Kidney capillary endothelial cell (primary cell): ENCODE measurements at places on chromosomes 5 and 9.
A peak's percentile ranks its signal among the peaks of the same experiment; 100 is the strongest.

DNA sequence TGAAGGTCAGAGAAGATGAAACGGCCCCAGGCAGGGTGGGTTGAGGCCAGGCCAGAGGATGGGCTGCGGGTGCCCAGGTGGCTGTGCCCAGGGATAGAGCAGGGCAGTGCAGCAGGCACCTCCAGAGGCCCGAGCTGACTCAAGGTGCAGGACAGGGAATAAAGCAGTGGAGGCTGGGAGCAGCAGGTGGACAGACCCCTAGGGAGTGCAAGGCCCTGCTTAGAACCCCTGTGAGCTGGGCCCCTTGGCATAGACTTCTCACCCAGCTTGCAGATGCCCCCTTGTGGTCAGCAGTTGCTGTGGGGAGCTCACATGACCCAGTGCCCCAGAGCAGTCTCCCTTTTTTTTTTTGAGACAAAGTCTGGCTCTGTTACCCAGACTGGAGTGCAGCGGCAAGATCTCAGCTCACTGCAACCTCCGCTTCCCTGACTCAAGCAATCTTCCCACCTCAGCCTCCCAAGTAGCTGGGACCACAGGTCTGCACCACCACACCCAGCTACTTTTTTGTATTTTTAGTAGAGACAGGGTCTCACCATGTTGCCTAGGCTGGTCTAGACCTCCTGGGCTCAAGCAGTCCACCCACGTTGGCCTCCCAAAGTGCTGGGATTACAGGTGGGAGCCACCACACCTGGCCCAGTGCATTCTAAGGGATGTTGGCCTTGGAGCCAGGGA is 118.8 kb downstream of the WNK2 start:
- DNase-seq = peak; percentile 53

- no peak for DNase-seq
Observed at GRCh38 chr5:118593003-118593328, 395.4 kb downstream of the DTWD2 start.

- no peak for DNase-seq
Observed at GRCh38 chr9:88746743-88747398, 211.9 kb downstream of the NXNL2 start.

DNA sequence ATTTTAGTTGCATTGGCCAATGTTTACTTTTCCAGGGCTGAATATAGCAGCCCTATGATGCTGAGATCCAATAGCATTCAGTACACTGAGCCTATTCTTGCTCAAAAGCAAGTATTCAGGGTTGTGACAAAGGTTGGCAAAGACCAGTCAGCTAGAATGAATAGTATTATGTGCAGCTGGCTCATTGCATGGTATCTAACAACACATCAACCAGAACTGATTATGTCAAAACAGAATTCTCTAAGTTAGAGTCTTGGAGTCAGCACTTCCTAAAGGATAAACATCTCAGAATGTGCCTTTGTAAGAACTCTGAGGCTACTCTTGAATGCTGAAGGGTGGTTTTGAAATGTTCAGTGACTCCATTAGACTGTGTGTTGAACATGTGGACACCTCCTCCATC is 774.5 kb upstream of the RGMB start:
- no peak for DNase-seq

GRCh38 chr9:114914139-114914538 is 16.3 kb downstream of the TNFSF8 start:
- DNase-seq = no peak

GRCh38 chr5:128491291-128491690 is 46.8 kb downstream of the FBN2 start:
- DNase-seq = peak; percentile 6

- no peak for DNase-seq
Observed at GRCh38 chr9:137022662-137023008, 5.4 kb downstream of the ABCA2 start.

DNA sequence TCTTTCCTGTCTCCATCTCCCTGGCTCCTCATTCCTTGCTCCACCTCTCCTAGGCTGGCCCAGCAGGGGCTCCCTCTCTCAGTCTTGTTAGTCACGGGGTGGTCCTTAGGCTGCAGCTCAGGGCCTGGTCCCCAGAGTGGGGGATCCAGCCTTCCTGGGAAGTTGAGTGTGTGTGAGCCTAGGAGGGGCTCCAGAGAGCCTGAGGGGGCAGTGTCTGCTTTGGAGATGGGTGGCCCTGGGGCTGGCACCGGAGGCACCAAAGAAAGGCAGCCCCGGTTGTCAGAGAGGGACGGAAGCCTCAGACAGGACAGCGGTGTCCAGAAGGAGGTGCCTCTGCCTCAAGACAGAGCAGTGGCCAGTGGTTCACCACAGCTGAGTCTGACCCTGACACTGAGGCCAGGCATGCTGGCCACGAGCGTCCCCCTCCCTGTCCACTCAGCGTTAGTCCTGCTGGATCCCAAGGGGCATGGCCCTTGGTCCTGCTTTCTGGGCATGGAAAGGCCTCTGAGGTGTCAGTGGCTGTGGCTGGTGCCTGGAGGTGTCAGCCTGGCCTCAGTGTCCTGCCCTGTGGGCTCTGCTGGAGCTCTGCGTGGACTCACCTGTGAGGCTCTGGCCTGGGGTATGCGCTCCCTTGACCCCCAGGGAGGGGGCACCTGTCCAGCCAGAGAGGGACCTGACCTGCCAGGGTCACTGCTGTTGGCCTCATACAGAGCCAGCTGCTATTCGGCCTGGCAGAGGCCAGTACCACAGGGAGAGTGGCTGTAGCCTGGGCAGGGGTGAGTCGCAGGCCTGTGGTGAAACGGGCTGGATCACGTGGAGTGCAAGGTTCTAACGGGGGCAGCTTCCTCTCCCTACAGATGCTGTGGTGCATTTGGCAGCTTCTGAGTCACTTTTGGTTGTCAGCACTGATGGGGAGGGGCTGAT is 130.6 kb downstream of the CACNA1B start:
- no peak for DNase-seq

- DNase-seq = peak; percentile 81
Observed at GRCh38 chr5:127801751-127802476, 98.7 kb downstream of the CCDC192 start.

GRCh38 chr5:171395042-171395441 is 7.4 kb downstream of the NPM1 start:
- no peak for DNase-seq

DNA sequence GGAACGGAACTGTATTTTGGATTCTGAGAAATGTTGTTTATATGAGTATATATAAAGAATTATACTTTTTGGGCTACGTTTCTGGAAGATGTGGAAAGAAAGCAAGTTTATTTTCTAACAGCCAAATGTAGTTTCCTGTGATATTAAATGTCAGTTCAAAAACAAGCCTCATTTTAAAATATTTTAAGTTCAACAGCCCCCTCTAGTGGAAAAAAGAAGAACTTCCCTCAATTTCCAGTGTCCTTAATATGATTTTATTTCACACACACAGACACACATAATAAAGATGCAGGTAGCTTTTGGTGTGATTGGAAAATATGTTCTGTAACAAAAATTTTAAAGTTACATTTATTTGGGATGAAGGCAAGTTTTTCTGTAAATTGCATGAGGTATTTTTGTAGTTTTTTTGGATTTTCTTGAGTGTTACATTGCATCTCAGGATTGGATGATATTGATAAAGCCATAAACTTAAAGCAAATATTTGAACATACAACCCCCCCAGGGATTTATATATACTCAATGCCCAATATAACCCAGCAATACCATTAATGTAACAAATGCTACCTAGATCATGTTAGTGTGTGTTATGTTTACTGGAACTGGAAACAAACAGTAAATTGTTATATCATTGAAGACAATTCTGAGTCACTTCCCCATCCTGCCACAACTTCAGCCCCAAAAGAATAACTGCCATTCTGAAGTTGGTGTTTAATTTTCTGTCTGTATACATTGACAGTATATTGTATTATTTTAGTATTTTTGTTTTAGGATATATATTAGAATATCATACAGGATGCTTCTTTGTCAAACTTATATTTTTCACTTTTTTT is 54.0 kb downstream of the CCDC171 start:
- DNase-seq = peak; percentile 68

DNA sequence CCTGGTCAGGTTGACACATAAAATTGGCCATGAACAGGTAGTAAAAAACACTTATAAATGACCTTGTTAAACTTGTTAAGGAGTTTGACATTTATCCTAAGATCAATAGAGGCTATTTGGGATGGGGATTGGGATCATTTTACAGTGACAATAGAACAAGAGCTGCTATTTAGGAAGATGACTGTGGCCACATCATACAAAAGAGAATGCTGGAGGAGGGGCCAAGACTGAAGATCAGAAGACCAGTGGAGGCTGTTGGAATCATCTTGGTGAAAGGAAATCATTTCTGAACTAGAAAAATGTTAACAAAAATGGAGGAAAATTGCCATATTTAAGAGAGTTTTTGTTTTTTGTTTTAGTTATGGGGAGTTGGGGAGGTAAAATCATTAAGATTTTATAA is 304.8 kb upstream of the TLE4 start:
- DNase-seq = no peak

DNA sequence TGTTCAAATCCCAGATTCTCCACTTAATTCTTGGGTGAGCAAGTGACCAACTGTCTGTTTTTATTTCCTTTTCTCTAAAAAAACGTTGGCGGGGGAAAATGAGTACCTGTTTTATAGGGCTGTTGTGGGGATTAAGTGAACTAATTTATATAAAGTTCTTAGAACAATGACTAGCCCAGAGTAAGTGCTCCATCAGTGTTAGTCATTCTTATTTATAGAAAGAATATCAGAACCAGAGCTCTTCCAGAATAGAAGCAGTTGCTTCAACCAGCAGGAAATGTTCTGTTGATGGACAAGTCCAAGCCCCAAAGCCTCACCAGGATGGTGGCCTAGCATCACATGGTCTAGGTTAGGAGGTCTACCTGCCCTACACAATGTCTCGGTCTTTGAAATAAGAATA is 379.2 kb downstream of the ACTL7B start:
- no peak for DNase-seq

DNA sequence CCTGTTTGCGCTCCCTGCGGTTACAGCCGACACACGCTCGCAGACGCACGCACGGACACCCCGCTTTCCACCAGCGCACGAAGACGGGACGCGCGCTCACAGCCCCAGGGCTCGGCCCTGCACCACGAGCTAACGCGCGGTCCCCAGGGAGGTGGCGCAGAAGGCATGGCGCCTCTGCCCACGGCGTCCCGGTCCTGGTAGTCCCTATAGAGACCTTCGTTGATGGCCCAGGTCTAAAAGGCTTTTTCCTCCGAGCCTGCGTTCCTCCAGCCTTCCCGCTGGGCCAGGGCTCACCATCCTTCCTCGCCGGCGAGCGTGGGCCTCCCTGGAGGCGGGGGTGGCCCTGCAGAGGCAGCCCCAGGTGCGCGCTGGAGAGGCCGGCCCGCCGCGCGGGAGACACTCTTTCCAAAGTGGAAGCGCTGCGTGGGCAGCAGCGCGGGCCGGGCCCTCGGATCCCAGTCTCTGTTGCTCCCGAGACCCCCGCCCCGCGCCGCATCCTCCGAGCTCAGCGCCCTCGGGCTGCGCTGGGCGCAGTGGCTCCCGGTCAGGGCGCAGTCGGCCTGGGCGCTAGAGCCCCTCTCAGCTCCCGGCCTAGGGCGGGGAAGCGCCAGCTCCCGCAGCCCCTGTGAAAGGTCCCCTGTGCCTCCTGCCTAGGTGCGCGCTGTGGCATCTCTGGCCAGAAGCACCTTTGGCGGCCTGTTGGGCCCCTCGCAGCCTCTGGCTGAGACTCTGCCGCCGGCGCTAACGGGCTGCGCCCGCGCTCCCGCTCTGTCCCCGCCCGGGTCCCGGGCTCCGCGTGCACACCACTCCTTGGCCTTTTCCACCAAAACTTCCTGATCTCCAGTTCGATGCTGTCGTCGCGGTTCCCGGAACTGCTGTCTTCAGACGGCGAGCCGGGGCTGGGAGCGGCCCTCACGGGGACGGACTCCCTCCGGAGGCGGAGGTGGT is 31.9 kb upstream of the FANCC start:
- no peak for DNase-seq

DNA sequence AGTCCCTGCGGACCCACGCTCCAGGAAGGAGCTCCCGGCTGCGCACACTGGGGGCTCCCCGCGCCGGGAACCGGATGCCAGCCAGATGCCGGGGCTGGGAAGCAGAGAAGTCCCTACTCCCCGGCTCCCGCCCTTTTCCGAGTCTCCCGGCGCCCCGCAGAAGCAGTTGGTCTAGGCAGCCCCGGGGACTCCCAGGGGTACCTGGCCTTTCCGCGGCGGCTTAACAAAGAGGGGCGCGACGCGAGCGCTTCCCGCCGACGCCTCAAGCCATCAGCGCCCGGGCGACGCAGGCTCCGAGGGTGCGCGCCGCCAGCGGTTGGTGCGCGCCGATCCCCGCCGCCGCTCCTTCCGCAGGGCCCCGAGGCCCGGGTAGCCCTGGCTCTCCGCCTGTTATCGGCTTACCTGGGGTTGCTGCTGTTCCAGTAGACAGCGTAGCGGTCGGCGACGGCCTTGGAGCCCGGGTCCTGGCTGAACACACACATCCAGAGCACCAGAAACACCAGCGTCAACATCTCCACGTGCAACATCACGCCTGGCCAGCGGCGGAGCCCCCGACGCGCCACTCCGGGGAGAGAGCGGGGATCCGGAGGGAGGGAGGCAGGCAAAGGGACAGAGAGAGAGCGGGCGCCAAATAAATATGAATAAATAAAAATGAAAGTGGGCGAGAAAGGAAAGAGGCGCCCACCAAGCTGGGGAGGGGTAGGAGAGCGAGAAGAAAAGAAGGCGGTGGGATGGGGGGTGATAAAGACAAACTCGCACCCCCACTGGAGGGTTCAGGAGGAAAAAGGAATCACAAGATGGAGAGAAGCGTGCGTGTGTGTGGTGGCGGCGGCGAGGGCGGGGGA is 428 bp downstream of the EFNA5 start:
- DNase-seq = peak; percentile 17
